Astrocyte (in vitro differentiated cells and primary cell): ENCODE measurements at places on chromosomes 2 and 18.

DNA sequence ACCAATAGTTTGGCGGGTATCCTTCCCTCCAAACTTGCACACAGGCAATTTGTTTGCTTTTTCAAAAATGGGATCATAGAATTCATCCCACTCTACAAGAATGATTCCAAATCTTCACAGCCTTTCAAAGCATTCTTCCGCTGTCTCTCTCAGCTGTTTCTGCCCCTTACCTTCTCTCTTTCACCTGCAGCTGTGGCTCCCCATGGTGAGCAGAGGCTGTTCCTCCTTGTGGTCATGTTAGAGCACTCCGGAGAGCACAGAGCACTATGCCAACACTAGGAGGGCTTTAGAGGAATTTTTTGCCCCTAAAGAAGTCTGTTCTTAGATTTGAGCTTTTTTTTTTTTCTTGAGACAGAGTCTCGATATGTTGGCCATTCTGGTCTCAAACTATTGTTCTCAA, 30.4 kb downstream of the MTHFD2 start:
- DNase-seq = no peak

DNA sequence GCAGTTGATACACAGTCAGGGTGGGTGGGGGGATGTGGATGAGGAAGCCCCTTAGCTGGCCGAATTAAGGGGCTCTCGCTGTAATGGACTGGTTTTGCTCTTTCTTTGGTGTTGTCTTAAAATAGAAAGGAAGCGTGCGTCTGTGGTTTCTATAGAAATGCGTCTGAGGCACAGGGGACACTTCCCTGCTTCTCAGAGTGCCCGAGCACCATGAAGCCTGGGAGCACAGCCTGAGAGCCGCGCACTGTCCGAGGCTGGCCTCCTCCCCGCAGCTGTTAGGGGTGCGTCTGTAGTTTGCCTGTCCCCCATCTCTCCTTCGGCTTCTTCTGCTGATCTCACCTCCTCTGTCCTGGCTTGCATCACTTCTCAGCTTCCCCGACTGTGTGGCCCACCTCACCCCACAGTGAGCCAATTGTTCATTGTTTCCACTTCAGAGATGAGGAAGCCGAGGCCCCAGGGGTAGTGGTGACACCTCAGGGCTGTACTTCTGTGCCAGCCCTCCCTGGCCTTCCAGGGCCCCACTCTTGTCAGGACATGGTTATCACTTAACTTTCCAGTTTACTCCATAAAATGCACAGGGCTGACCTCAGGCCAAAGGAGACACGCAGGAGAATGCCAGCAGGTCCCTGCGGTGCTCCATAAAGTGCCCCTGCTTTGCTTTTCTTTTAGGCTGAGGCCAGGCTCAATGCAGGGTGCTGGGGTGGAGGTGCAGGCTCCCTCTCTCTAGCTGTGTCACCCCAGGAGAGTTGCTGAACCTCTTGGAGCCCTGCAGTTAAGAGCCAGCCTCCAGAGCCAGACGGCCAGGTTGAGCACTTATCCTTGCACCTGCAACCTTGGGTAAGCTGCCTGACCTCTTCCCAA, 210.6 kb downstream of the SEPTIN10 start:
- DNase-seq = no peak

DNA sequence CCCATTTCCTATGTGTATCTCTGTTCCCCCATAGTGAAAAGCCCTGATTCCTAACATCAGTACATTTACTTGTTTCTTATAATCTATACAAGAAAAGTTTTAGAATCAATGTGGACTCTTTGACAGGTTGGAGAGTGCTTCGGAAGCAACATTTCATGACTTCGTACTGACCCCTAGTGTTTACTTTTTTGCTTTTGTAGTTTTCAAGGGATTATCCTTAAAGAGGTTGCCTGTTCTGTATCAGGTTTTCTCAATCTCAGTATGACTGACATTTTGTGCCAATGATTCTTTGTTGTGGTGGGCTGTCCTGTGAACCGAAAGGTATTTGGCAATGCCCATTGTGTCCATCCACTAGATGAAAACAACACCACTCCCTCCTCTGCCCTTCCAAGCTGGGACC, 43.3 kb upstream of the SERPINB2 start:
- DNase-seq = peak; percentile 7

- DNase-seq = no peak
These were observed 32.8 kb downstream of the FAM124B start for GRCh38 chr2:224369028-224369632.

DNA sequence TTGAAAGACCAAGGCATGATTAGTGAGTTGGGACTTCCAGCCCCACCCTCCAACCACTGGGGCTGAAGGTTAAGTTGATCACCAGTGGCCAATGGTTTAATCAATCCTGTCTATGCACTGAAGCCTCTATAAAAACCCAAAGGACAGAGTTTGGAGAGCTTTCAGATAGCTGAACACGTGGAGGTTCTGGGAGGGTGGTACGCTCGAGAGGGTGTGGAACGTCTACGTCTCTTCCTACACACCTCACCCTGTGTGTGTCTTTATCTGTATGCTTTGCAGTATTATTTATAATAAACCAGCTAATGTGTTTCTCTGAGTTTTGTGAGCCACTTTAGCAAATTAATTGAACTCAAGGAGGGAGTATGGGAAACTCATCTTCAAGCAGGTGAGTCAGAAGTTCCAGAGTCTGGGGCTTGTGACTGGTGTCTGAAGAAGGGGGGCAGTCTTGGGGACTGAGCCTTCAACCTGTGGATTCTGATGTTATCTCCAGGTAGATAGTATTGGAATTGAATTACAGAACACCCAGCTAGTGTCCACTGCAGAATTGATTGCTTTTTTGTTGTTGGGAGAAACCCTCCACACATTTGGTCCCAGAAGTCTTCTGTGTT, 20.3 kb downstream of the ACTR3 start:
- DNase-seq = peak; percentile 31

GRCh38 chr2:138677221-138677620, 103.0 kb downstream of the NXPH2 start:
- no peak for DNase-seq

DNA sequence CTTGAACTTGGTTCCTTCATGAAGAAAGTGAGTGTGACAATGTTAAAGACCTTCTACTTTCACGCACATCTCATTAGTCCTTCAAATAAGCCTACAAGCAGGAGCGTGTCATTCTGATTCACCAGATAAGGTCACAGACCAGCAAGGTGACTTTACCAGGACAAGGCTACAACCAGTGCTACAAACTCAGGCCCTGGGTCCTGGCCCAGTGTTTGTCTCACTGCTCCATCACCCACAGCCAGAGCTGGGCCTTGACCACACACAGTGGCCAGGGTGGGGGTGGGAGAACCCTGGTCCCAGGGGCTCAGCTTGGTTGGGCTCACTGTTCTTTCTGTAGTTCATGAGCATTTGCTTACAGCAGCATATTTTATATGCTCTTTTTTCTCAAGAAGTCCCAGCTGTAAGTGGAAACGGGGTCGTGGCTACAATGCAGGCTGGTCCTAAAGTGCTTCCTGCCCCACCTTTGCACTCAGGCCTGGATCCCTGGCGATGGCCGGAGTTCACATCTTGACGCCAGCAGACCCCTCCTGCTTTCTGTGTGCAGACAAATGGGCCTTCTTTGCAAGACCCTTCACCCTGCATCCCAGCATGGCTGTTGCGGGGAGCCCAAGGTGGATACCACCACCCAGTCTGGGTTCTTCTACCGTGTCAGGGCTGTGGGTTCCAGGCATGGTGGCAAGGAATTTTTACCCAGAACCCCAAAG, 153.6 kb upstream of the EPAS1 start:
- no peak for DNase-seq

- no peak for DNase-seq
These were observed 1.7 kb downstream of the ZNF513 start for GRCh38 chr2:27378809-27379290.

DNA sequence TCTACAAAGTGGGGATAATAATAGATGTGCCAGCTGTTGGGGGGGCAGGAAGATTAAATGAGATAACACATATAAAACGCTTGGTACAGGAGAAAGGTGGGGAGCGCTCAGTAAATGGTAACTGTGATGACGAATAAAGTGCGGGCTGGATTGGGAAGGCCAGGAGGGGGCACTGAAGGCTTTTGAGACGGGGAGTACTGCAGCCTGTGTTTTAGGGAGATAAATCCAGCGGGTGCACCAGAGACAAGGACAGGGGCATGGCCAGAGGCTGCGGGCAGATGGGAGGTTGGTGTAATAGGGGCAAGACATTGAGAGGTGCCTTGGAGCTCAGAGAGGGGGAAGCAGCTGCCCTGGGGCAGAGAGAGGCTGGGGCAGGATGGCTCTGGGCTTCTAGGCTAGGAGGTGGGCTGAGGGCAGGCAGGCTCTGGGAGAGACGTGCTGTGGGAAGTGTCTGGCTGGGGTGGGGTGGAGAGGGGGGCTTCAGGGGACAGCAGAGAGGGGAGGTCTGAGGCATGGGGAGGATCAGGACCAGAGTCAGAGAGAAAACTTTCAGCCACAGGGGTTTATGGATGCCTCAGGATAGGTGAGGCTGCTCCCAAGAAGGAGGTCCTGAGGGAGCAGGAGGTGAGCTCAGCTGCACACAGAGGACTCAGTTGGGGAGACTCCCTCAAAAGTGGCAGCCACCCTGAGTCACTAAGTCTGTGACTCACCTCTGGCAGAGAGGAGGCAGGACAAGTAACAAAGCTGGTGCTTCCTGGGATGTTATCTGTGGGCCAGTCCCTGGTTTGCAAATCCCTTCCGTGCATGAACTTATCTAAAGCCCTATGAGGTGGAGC, 18.8 kb downstream of the TEX44 start:
- peak; percentile 65 for DNase-seq

GRCh38 chr2:9939587-9940485, 11.7 kb upstream of the GRHL1 start:
- DNase-seq = no peak

GRCh38 chr2:174450021-174450816, 36.6 kb downstream of the GPR155 start:
- DNase-seq = no peak

GRCh38 chr2:160418398-160418765, 75.2 kb downstream of the RBMS1 start:
- DNase-seq = no peak

DNA sequence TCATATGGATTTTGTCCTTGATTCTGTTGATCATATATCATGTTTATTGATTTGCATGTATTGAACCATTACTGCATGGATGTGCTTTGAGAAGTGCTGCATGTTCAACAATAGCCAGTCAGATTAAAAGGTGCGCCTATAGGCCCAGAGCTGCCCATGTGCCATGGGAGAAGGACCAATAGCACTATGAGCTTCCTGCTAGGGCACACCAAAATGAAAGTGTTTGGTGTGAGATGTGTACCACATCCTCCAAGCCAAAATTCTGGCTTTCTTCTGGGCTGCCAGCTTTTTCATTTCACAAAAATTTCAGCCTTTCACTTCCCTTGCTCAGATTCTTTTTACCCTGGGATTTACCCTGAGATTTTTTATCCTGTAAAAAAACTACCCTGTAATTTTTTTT, 34.8 kb upstream of the MMADHC start:
- no peak for DNase-seq

- no peak for DNase-seq
These were observed 101.5 kb downstream of the GALNT1 start for GRCh38 chr18:35683021-35683420.

DNA sequence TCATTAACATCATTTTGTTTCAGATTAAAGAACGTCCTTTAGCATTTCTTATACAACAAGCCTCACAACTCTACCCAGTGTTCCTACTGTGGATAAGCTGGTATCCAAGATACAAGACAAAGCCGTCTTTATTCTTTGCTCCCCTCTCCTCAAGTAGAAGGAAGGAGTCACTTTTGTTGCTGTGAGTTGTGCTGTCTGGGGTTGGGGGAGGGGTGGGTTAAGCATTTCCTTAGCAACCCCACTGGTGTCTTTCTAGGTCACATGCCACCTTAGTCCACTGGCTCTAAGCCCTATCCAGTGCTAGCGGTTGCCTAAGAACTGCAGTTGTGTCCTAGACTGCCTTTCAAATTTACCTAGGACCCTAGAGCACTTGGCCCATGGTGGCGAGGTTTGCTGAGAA, 155.6 kb upstream of the PIEZO2 start:
- DNase-seq = no peak

DNA sequence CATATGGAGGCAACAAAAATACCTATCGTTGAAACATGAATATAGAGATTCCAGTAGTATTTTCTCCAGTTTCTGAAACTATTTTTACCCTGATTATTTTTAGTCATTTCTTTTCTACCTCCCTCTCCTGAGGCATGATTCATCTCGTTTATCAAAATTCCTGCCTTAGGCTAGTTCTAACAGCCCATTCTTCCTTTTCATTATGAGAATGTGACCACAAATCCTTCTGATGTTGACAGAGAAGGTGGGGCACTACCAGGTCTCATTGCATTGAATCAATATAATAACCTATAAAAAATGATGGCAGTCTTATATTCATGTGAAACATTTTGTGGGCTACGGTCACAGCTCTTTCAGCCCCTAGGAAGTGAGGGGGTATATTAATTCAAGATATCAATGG, 406.5 kb upstream of the UBE2E3 start:
- peak; percentile 64 for DNase-seq

- DNase-seq = no peak
These were observed 34.1 kb downstream of the FBXO48 start for GRCh38 chr2:68432696-68433658.

GRCh38 chr18:39635966-39636365, 2070.4 kb upstream of the CELF4 start:
- no peak for DNase-seq

DNA sequence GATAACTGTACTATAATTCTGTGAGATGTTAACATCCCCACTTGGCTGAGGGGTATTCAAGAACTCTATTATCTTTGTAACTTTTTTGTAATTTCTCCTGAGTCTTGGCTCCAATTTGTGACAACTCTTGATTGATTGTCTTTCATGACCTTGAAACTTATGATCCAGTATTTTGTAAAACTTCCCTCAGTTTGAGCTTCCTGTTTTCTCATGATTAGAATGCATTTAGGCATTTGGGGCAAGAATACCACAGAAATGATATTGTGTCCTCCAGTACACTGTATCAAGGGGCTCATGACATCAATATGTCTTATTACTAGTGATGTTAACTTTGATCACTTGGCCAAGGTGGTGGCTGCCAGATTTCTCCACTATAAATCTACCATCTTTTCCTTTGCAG, 37.4 kb downstream of the PNO1 start:
- peak; percentile 26 for DNase-seq

DNA sequence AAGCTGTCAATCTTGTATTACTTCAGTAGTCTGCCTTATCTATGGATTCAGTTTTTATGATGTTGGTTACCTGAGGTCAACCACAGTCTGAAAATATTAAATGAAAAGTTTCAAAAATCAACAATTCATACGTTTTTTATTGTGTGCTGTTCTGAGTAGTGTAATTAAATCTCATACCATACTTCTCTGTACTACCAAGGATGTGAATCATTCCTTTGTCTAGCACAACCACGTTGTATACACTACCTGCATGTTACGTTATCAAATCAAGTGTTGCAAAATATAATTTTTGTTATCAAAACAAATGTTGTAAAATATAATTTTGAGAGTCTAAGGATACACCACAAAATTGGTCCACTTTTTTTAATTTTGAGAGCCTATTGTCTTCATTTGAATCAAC, 590.2 kb upstream of the SETBP1 start:
- no peak for DNase-seq

DNA sequence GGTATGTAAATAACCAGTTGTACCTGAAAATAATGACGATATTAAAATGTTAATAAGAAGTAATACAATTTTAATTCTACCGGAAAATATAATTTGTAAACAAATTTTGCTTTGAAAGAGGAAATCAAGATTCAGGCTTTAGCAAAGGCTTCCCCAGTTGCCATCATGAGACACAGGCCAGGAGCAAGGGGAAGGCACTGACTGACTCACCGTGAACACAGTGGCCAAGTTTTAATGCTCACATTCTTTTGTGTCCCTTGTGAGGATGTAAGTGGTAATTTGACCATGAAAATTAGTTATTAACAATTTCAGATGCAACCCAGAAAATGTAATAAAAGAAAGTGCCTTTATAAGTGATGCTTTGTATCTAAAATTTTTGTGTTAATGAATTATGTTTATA, 164.1 kb downstream of the GREB1L start:
- DNase-seq = peak; percentile 42
